ENCODE measurements at places on chromosomes 13 and 19.

DNA sequence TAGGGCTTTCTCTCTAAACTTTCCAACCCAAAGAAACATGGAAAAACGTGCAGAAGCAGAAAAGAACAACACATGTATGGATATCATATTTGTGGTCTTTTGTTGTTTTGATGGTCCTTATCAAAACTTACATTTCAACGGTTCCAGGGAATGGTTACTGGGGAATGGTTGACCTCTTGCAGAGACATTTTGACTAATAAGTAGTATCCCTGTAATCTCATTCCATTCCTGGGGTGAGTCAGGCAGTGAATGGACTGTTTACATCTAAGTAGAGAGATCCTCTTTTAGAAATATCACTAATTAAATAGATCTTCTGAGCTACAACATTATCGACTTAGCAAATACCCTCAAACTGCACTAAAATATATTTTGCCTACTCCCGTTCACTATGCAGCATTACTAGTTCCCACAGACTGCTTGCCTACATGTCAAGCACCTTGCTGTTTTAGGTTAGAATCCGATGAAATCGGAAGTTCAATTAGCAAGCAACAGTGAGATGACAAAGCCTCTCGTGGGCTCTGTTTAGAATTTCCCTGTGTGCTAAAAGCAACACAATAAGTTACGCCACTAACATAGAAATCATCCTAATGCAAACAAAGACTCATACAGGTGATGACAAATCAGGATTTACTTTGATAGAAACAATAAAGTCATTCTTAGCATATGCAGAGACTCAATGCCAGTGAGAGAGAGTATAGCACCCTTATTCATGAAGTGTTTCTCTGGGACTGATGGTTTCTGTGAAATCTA, 797.7 kb upstream of the ARGLU1 start:
- no peak for DNase-seq

- DNase-seq = no peak
These were observed 3.8 kb downstream of the APC2 start for GRCh38 chr19:1453525-1454364.

GRCh38 chr13:41271456-41272285, 8.3 kb upstream of the MTRF1 start:
- DNase-seq = no peak

- DNase-seq = no peak
These were observed 1560.2 kb downstream of the EFNB2 start for GRCh38 chr13:104975272-104975671.

DNA sequence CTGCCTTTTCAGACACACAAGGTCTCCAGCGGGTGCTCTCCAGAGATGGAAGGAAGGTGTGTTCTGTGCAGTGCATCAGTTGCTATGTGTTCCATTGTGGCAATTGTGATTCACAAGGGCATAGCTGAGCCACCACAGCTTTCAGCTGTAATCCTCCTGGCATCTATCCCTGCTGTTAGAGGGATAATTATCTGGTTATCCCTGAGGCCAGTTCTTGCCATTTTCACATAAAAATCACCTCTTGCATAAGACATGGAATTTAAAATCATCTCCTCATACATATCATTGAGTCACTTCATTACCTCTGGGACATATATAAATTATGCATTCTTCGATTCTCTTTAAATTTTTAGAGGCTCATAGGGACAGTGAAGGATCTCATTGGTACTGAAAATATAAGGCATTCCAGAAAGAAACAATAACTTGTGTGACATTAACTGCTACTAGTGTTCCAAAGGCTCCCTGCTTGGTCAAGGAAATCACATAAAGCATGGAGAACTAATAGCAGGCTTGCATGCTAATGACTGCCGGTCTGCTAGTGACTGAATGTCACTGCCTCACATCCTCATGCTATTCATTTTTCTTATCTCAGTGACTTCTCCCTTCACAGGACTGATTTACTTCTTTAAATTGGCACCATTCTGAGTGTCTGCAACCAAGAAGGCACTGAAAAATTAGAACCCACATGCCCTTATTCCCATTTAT, 214.0 kb downstream of the ENOX1 start:
- no peak for DNase-seq

GRCh38 chr13:52348071-52348470, 57.9 kb downstream of the THSD1 start:
- DNase-seq = no peak

DNA sequence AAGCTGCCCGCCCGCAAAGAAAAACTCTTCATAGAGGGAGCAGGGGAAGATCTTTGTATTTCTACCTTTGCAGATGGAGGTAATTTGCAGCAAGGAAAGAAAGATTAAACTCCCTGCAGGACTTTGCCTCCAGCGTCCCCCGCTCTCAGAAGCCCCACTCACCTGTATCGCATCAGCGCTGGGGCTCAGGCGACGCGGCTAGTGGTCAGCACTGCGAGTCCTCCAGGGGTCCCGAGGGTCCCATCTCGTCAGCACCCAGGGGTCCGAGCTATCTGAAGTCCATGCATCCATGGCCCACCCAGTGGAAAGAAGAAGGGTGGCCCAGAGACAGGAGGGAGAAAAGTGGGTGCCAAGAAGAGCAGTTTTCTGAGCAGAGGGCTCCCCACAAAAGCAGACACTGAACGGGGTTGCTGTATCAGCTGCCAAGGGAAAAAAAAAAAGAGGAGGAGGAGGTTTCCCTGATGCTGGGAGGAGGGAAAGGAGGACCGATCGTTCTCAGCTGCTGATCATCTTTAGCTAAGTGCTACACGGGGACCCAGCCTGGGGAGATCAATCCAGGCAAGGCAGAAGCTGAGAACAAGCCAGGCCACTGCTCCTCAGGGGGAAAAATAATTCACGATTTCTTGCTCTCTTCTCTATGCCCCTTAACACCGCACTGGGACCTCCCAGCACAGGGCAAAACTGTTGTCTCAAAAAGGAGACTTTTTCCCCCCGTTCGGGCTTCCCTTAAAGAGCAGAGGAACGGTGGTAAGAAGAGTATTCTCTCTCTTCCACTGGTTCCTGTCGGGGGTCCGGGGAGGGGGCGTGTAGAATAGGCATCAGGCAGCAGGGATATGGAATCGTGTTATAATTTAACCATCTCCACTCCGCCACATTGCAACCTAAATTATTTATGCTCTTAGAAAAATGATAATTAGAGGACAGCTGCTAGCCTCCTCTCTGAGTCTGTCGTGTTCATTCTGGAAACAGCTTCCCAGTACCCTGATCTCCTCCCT, 117.7 kb upstream of the CACNA1A start:
- DNase-seq = no peak

GRCh38 chr19:17963936-17964691, 2.8 kb upstream of the KCNN1 start:
- DNase-seq = no peak

DNA sequence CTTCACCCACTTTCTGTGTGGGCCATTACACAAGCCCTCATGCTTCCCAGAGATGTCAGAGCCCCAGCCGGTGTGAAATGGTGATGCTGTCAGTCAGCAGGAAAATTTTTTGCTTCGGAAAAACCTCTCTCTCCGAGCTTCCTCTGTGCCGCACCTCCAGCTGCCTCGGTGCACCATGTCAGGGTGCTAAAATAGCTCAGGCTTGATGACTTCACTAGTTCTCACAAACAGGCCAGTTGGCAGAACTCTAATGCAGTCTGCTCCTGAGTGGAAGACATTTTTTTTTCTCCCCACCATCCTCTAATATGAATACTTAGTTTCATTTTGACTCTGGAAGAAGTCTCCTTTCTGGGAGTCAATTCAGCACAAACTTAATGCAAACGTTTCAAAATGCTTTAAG, 71.3 kb downstream of the KLF12 start:
- DNase-seq = no peak

DNA sequence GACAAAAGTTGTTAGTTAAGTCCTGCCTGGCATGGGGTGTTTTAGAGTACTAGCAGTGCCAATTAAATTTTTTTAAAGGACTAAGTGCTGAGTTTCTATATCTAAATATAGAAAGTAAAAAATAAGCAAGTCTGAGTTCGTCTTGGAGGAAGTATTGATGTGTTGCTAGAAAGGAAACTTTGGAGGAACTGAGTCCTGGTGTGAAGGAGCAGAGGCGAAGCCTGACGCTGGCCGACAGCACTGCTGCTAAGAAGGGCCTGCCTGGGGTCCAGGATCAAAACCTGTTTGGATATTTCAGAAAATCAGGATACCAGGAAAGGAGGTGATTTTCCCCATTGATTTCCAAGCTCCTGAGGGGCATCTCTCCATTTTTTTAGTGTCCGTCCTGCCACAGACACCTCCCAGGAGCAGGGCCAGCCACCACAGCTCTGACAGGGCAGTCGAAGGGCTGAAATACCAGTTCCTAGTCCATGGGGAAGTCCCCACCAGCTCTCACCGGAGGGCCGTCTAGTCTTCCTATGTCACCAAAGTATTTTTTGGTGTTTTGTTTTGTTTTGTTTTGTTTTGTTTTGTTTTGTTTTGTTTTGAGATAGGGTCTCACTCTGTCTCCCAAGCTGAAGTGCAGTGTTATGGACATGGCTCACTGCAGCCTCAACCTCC, 38.2 kb upstream of the NPAS1 start:
- no peak for DNase-seq

DNA sequence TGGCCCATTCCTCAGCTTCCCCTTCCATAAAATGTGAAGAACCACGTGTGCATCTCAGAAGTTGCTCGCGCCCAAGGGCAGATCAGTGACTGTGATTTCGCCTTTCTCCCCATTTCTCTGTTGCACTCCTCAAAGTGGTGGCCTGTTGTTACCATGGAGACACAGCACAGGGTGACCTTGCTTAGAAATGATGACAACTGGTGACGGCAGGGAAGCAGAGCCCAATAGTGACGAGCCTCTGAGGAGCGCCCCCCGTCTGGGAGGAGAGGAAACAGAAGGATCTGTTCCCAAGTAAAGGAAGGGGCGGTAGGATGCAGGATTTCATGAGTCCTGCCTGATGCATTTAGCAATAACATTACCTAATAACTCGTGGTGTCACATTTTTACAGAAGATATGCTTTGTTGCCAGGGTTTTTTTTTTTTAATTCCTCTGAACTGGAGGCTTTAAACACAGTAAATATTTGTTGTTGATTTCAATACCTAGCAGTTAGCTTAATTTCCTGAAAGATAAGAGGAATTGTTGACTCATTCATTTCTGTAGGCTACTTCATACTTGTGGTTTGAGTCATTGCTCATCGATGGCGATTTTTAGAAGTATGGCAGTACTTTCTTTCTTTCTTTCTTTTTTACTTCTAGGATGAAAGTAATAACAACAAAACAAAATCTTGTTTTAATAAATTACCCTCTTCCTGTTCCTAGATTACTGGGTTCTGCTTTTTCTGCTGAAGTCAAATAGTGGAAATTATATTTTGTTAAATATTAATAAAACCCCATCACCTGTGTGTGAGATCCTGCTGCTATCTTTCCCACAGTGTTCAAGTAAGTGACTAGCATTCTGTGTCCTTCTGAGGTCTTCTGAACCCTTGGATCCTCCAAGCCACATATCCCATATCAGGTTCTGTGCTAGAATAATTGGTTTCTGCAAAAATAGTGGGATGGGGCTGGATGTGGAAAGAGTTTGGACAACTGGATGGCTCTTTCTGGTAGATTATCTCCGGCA, 36.0 kb downstream of the MBNL2 start:
- no peak for DNase-seq

GRCh38 chr13:108859197-108860012, 230.0 kb downstream of the MYO16 start:
- DNase-seq = no peak

- no peak for DNase-seq
These were observed 15.9 kb downstream of the NHLRC3 start for GRCh38 chr13:39054112-39054511.

DNA sequence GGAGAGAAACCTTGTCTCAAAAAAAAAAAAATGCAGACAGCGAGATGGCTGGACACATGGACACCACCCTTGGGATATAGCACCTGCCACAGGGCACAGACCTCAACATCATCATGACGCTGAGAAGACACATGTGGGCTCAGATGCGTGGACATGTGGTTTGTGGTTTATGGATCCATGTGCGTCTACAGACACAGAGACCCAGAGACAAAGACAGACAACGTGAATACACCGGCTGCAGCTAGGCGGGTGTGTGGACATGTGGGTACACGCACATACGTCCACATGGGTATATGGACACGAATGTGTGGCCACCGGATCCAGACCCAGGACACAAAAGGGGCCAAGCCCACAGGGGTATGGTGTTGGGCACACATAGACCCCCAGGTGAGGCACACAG, 1.3 kb downstream of the TNFSF14 start:
- DNase-seq = no peak

DNA sequence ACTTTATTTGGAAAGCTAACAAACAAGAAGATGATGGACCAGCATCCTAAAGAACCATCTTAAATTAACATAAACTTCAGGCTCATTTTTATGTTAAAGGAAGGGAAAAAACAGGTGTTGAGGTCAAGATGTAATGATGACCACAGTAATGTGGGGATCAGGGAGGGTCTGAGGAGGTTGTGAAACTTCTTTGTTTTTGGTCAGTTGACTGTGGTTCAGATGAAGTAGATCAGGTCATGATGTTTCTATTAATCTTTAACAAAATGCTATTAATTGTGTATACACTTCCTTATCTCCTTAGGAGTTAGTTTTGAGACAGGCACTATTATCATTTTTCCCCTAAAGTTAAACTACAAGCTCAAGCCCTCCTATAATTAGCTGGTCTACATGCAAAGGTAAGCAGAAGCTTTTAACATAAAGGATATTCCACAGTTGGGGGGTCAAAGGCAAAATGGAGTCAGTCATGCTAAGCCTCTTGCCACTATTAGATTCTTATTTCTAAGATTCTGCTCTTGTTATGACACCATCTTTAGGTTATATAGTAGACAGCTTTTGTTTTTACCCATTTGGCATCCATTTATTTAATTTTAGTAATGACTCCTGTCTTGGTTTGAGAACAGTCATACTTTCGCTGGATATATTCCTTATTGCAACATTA, 800.1 kb upstream of the PCDH9 start:
- DNase-seq = no peak

DNA sequence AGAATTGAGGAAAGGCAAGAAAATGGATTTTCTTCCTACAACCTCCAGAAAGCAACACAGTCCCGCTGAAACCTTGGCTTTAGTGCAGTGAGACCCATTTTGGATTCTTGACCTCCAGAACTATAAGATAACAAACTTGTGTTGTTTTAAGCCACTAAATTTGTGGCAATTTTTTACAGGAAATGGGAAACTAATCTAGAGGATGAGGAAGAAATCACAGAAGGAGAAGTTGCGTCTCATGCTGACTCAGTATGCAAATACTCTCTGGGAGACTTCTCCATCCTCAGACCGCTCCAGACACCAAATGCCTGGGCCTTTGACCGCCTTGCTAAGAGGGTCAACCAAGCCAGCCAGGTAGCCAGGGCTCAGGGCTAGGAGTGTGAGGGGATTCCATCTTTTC, 13.1 kb upstream of the CEACAM16 start:
- no peak for DNase-seq
